Left forelimb (tissue), 1 donor: ENCODE measurements at places on chromosomes 4 and X.

DNA sequence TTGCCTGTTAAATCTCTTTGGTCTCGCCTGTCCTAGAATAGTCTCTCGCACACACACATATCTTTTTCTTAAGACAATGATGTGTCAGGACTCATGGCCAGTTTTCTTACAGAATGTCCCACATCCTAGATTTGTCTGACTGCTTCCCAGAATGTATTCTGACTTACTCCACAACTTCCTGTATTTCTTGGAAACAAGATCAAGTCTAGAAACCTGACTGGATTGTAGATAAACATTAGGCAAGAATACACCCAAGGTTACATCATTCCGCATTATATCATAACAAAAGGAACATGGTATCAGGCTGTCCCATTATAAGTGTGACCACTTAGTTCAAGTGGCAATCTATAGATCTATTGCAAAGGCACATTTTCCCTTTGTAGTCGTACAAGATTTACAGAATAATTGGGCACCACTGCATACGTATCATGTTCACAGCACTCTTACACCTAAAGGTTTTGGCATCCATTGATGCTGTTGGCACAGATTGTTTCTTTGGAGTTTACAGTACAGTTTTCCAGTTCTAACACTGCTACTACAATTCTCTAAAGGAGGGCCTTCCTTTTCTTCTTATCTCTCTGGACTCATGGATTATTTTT lies 56.4 kb downstream of the FBXW7 start:
- no peak for DNase-seq

DNA sequence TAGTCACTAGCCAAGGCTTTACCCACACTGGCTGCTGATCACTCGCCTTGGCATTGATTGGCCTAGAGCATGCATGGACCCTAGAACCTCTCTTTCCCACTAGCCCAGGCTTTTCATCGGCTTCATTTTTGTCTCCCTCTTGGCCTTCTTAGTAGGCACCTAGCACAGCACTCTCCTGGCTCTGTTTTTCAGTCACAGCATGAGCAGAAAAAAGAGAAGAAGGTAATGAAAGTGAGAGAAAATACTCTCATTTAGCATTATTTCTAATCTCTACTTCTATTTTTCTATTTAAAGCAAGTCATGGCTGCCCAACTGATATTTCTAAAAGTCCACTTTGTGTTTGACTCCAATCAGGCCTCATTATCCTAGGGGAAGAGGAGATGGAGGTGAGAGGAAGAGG lies 267.2 kb downstream of the FBXO8 start:
- DNase-seq = no peak

GRCh38 chr4:7394681-7395451 lies 39.9 kb downstream of the PSAPL1 start:
- peak; percentile 48 for DNase-seq

DNA sequence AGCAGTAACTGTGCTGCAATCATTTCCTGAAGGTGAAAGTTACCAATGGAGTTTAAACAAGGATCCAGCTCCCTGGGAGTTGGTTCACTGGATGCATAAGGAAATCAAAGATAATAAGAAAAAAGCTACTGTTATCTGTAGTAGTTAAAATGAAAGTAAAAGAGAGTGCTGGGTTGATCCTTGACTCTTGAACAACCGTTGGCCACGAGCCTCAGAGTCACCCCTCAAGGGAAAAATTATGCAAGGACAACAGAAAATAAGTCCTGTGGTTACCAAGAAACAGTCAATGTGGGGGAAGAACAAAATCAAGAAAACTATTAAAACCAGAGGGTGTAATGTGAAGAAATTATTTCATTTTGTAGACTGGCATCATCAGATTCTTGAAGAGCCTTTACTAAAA lies 49.7 kb upstream of the DDIT4L start:
- no peak for DNase-seq

GRCh38 chr4:70666369-70666768 lies at the start of gene JCHAIN:
JCHAIN (minus strand) TSS chr4:70666508; CDS start chr4:70666490, 18 bp downstream.
- no peak for DNase-seq

GRCh38 chrX:148416142-148416541 lies 84.3 kb upstream of the AFF2 start:
- no peak for DNase-seq

DNA sequence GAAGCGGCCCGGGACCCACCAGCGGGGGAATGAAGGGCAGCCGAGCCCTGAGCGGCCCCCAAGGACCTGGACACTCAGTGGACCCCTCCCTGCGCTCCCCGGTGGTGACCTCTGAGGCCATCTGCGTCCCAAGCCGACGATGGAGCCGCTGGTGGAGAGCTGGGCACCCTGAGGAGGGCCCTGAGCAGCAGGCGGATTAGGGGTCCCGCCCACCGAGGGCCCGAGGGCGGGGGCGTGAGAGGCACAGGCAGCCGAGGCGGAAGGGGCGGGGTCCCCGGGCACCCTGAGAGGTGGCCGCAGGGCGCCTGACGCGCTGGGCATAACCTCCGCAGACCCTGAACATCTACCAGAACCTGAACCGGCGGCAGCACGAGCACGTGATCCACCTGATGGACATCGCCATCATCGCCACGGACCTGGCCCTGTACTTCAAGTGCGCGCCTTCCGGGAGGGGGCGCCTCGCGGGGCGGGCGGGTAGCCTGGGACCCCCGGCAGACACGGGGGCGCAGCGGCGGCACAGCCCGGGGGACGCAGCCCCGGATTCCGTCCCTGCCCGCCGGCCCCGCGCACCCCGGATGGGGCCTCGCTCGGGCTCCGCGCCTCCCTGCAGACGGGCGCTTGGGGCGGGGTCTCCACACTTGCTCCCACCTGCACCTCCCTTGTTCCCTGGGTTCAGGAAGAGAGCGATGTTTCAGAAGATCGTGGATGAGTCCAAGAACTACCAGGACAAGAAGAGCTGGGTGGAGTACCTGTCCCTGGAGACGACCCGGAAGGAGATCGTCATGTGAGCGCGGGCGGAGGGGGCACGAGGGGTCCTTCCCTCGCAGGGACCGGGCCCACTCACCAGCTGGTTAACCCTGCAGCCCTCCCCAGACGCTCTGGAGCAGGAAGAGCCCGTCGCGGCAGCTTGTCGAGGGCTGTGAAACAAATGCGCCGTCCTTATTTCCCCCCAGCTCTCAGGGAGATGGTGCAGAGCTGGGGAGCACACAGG lies 10.3 kb downstream of the ATP5ME start:
- DNase-seq = peak; percentile 73

GRCh38 chr4:20317424-20317985 lies 65.8 kb downstream of the SLIT2 start:
- DNase-seq = no peak

- DNase-seq = no peak
Observed at GRCh38 chr4:100129774-100130173, 60.5 kb downstream of the DDIT4L start.

DNA sequence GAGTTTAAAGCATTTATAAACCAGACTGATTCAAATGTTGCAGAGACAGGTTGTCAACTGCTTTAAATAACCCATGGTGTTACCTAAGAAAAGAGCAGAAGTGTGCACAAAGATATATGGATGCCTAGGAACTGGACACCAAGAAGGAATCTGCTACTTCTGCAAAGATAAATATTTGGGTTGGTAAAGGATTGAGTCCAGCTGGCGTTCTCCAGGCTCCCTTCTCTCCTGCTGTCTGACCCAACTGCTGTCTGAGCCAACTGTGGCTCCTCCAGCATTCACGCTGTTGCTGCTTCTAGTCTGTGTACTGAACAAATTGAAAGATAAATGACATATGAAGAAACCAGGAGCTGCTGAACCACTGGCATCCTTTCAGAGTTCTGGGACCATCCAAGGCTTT lies 1167.8 kb upstream of the PRKX start:
- no peak for DNase-seq

DNA sequence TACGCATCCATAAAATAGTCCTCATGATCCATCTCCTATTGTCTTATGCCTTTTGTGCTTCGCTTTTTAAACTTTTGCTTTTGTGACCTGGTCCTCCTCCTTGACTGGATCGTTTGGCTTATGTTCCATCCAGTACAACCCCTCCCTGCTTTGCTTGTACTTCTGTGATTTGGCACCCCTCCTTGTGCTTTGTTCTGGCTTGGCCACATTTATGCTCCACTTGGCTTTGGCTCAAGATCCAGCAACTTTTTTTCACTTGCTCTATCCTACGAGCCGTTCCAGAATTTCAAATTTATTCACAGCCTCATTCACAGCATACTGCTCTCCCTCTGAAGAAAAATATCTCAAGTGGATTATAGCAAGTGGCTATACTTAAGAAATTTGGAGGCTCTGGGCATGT lies 28.0 kb upstream of the GLRA2 start:
- DNase-seq = no peak

DNA sequence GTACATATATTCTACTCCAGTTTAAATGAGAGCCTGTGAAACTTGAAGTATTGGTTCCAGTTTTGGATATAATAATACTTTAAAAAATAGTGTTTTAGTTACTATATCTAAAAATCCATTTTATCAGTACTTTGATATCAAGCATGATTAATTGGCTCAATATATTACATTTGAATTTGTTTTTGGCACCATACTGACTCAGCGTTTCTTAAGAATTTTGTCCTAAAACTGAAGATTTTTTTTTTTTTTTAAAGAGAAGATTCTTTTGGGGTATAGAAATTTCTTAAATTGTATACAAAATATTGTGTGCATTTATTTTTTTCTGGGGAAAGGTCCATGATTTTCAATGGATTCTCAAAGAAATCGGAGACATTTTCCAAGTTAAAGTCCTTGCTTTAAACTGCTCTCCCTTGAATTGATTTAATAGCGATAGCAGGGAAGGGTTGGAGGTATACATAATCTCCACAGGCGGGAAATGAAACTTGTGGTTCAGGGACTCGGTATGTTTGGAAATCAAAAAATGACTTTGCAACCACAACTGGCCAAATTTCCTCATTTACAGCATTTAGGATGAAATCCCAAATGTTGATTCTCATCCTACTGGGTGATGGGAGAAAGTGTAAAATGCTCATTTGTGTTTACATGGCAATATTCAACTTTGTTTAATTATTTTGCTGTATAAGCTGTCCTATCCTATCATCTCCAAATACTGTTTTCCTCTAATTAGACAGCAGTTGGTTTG lies 62.3 kb downstream of the TMA16 start:
- DNase-seq = no peak

GRCh38 chr4:162849937-162850336 lies 316.8 kb downstream of the NAF1 start:
- no peak for DNase-seq

DNA sequence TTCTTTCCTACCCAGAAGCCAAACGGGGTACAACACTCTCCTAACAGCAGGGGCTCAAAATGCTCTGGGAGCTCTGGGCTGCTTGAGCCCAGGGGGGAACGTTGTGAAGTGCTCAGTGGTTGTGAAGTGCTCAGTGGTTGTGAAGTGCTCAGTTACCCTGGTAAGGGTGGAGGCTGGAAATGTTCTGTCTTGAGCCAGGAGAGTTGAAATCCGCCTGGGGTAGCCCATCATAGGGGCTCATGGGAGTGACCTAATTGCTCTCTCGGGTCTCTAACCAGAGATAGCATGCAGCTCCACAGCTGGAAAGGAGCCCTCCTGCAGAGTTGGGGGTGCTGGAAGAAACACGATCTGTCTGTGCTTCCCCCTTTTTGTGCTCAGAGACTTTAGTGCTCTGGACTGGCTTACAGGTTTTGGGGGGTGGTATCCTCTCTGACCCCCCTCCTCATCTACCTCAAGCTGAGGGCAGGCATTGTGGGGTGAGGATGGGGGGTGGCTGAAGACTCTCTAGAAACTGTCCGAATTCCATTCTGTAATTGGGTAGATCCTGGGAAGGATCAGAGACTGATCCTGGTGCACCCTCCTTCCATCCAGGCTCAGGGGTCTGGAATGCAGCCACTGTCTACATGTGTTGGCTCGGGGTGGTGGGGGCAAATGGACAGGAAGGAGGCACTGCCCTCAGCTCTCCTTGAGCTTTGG lies 2.7 kb downstream of the EFNB1 start:
- no peak for DNase-seq

- no peak for DNase-seq
Observed at GRCh38 chr4:88275949-88276515, 8.3 kb downstream of the PPM1K start.

DNA sequence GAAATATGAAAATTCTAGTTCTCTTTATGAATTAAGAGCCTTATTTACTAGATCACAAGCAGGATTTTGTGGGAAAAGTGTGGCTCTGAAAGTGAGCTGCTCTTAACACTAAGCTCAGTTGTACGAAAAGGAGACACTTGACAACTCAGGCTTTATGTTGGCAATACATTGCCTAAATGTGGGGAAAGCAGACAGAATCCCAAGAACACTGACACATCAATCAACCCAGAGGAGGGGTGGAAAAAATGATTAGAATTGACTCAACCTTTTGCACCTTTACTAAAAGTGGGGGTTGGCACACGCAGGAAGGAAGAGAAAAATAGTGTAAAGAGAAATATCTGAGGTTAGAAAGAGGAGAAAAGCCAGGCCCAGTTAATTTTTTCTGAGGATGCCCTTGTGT lies 61.6 kb downstream of the CHST7 start:
- no peak for DNase-seq

GRCh38 chrX:21837056-21837455 lies 2.4 kb upstream of the MBTPS2 start:
- no peak for DNase-seq

DNA sequence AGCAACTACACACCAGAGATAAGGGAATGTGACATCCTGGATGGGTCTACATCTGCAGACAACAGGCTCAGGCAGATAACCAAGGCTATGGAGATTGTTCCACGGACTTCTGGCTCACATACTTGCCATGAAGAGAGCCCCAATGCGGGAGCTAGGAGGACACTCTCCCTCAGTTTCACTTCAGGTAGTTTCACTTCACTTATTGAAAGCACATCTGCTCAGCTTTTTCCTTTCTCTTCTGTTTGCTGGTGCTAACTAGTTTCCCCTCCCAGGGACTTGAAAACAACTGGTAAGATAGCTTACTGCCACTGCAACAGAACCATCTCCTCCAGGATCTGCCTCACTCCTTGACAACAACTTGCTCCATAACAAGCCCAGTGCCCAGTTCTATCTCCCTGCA lies 1.4 kb upstream of the CT47C1 start:
- no peak for DNase-seq

DNA sequence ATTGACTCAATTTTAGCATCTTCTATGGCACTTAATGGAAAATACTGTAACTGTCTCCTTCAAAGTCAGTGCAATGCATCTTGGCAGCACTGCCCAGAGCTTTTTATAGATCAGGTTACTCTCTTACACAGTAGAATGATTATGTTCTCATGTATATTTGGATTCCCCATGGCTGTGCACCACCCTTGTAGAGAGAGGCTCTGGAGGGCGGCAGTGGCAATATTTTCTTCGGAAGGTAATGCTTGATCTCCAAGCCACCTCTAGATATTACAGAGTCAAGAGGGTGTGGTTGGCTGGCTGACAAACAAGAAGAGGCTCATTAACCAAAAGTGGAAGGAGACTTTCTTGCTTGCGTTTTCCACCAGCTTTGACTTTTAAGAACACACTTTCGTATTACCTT lies 72.8 kb upstream of the ARSJ start:
- DNase-seq = no peak

DNA sequence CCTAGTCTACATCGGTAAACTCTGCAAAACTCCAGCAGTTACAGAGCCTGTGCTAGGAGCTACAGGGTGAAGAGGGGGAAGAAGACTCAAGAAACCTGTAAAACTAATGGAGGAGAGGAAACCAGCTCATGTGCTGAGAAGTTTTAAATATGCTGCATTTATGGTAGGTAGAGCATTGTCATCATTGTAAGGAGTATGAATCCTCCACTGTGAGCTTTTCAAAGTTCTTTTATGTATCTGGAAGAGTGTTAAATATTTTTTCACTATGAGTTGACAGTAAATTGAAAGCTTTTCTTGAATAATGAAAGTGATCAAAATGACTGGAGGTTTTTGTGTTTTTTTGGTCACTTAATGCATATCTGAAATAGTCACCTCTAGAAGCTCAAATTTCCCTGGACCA lies 46.2 kb downstream of the SEPTIN11 start:
- no peak for DNase-seq
